ENCODE measurements at places on chromosomes 7 and 10.

- DNase-seq = no peak
Observed at GRCh38 chr7:112497481-112497880, 16.7 kb downstream of the LSMEM1 start.

GRCh38 chr7:114085313-114085591 is 166.4 kb upstream of the PPP1R3A start:
- no peak for DNase-seq

DNA sequence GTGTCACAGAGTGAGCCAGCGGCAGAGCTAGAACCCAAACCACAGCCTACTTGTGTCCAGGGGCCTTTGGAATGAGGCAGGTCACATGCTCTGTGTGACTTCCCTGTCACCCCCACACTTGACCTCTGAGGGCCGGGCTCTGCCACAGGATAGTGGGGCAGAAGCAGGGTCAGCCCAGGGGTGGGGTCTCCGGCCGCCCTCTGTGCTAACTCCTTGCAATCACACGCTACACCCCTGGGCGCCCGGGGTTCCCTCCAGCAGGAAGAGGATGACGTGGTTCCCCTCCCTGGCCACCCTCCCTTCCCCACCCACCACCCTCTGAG is 19.8 kb downstream of the TECPR1 start:
- DNase-seq = no peak

GRCh38 chr10:35040760-35041501 is 49.2 kb downstream of the CUL2 start:
- peak; percentile 78 for DNase-seq

GRCh38 chr10:100346351-100346764 is 675 bp upstream of the SCD start:
- peak; percentile 80 for DNase-seq

GRCh38 chr10:125257521-125258108 is 97.3 kb upstream of the CTBP2 start:
- no peak for DNase-seq

GRCh38 chr7:1322240-1323110 is 89.8 kb downstream of the UNCX start:
- DNase-seq = no peak

GRCh38 chr10:3538656-3539531 is 246.1 kb downstream of the KLF6 start:
- peak; percentile 92 for DNase-seq

- no peak for DNase-seq
Observed at GRCh38 chr10:43852149-43852548, 203.5 kb upstream of the ZNF32 start.

DNA sequence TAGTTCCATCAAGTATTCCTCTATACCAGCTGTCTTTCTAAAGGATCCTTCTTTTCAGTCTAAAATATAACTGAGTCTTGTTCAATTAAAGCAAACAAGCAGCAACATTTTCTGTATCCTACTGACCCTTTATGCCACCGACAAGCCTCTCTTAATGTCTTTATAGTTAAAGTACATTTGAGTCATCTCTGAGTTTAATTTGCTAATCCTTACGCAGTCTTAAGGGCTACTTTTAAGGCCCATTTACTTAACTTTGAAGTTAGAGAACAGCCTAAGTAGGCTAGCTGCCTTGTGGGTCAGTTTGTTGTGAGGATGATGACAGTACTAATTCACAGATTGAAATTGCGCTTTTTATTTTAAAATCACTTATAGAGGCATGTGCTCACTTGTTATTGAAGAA is 265.5 kb upstream of the FERD3L start:
- no peak for DNase-seq

GRCh38 chr10:78859266-78859665 is 209.5 kb upstream of the ZMIZ1 start:
- no peak for DNase-seq

- DNase-seq = no peak
Observed at GRCh38 chr10:76945166-76945565, 692.4 kb downstream of the KCNMA1 start.

GRCh38 chr10:31939797-31940708 is 11.4 kb upstream of the ARHGAP12 start:
- peak; percentile 66 for DNase-seq
